ENCODE measurements at places on chromosomes 2 and 18.
A peak's percentile ranks its signal among the peaks of the same experiment; 100 is the strongest.

GRCh38 chr2:208049006-208049405, 23.7 kb upstream of the PLEKHM3 start:
- H3K4me1 ChIP-seq, result no peaks in the 10 kb centered on the region
- H3K4me3 ChIP-seq, result no peak overlapping the region
- peaks cover 7% of the 10 kb centered on the region for H3K27me3 ChIP-seq
- H3K36me3 ChIP-seq, result no peaks in the 10 kb centered on the region
- no peak overlapping the region for H3K27ac ChIP-seq

DNA sequence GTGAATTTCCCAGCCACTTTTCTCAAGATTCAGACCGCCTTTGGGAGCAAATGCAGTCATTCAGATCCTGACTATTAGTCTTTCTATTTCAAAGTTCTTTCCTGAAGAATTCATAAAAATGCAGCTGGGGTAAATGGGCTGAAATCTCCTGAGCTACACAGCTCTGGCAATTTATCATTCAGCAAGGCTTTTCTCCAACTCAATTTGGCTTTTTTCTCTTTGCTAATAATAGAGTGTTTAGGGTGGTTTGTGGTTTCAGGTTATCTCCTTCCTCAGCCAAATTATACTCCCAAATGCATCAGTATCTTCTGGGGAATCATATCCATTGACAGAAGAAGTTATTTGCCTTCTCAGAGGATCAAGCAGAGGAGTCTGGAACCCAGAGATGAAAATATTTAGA, 282.4 kb upstream of the SLC14A2 start:
- DNase-seq, result no peak
- no peak overlapping the region for H3K27ac ChIP-seq
- no peaks in the 10 kb centered on the region for H3K36me3 ChIP-seq
- no peaks in the 10 kb centered on the region for H3K4me1 ChIP-seq
- peaks cover 6% of the 10 kb centered on the region for H3K27me3 ChIP-seq

GRCh38 chr2:120885749-120886148, 150.1 kb downstream of the GLI2 start:
- H3K4me3 ChIP-seq, result no peak overlapping the region
- H3K36me3 ChIP-seq, result peaks cover 2% of the 10 kb centered on the region
- H3K27ac ChIP-seq, result no peak overlapping the region
- no peaks in the 10 kb centered on the region for H3K27me3 ChIP-seq
- DNase-seq, result no peak

- no peaks in the 10 kb centered on the region for H3K4me1 ChIP-seq
- no peaks in the 10 kb centered on the region for H3K36me3 ChIP-seq
- H3K27ac ChIP-seq, result no peak overlapping the region
- no peak overlapping the region for H3K4me3 ChIP-seq
- no peak for DNase-seq
These were observed 220.1 kb upstream of the NXPH2 start for GRCh38 chr2:139000131-139000785.

DNA sequence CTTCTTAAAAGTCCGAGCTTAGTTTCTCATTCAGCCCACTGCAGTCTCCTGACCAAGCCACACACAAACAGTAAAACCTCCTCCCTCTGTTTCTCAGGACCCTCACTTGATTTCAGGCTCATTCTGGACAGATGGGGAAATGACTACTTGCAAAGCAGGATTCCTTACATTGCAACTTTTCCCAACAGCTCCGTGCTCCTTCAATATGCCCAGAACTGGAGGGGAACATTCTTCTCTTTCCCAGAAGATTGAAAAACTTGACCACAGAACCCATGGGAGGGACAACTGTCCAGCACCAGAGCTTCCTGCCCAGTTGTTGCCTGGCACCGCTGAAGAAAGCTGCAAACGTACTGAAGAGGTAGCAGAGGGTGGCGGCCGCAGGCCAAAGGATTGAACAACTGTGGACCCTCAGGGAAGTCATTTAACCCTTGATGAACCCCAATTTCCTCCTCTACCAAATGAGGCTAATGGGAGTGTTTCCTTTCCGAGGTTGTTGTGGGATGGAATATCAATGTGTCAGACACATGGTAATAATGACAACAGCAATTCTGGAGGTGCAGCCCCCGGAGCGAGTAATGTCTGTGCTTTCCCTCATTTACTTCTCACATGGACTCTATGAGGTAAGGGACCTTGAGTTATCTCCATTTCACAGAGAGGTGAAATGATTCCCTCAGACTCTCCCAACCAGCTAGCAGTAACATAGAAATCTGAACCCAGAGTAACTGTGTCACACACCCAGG, 25.0 kb downstream of the BCL11A start:
- no peak overlapping the region for H3K27ac ChIP-seq
- H3K36me3 ChIP-seq, result no peaks in the 10 kb centered on the region
- no peak for DNase-seq

DNA sequence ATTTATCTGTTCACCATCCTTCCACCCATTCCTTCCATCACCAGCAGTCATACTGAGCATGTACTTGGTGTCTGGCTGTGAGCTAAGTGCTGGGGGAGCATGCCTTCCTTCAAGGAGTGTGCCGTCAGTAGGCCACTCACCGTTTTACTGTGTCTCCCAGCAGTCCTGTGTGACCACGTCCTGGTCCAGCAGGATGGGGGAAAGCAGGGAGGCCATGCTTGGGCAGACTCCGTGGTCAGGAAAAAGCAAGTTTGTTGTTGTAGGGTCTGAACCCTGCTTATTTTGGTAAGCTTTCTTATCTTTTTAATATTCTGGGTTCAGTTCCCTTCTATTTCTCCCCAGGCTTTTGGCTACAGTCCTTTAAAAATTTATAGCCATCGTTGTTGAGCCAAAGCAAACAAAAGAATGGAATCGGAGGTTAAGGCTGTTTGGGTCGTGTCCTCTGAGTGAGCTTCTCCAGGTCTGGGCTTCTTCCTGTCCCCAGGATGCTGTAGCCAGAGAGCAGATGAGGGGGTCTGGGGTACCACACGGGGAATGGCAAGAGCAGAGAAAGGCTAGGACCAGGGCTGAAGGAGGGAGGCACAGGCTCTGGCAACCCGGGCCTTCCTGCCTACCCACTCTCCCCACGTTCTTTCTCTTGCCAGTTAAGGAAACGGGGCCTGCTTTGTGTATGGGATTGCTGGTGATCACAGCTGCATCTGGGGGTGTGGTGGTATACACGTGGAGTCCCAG, 13.5 kb downstream of the SLC30A3 start:
- peaks cover 2% of the 10 kb centered on the region for H3K36me3 ChIP-seq
- peaks cover 2% of the 10 kb centered on the region for H3K27me3 ChIP-seq
- H3K27ac ChIP-seq, result no peak overlapping the region
- no peak for DNase-seq
- peaks cover 6% of the 10 kb centered on the region for H3K4me1 ChIP-seq
- no peak overlapping the region for H3K4me3 ChIP-seq

DNA sequence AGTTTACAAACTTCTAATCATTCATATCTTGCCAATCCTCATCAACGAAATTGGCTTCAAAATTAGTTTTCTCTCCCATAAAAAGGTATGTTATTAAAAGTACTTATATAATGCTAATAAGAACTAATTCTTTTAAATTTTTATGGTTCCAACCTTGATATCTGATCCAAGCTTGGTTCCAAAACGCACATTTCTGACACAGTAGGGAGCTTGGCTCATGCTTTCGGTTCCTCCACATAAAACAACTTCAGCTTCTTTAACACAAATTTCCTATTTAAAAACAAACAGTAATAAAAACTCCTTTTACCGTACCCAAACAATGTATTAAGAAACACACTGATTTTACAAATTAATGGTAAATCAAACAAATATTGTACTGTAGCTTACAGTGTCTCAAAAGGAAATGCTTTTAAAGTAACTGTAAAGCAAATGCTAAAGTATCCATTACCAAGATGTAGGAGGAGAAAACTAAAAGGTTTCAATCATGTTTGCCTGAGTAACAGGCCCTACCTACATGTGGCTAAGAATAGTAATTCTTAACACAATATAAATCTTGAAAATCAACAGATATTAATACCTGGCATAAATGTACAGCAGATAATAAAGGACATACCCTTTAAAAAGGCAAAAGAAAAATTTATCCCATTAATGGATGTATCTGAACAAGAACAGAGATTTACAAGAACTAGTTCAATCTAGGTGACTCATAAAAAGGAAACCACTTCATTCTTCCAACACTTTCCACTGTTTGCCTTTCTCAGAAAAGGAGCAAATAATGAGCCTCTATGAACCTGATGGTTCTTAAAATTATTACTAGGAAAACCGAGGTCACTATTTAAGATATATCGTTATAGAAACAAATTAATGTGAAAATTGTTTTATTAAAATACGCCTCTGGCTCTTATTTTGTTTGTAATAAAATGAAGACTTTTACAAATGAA, 17.5 kb downstream of the ACAA2 start:
- H3K36me3 ChIP-seq, result peaks cover 4% of the 10 kb centered on the region
- no peaks in the 10 kb centered on the region for H3K4me1 ChIP-seq
- DNase-seq, result no peak
- no peak overlapping the region for H3K4me3 ChIP-seq
- no peak overlapping the region for H3K27ac ChIP-seq

DNA sequence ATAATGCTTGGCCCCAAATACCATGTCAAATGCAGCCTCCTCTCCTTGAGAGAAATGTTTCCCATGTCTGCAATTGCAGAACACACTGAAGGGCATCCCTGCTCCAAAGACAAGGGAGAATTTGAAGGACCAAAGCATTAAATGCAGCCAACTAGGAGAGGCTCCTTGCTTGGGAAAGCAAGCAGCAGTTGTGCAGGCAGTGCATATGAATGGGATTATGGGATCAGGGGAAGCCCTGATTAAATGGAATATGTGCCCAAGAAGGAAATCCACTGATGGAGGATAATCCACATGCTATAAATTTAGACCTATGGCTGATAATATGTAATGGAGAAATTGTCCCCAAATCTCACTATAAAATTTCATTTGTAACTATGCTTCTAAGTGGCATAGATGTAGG, 116.1 kb downstream of the NCKAP5 start:
- H3K27me3 ChIP-seq, result no peaks in the 10 kb centered on the region
- H3K27ac ChIP-seq, result no peak overlapping the region
- no peak overlapping the region for H3K4me3 ChIP-seq

- no peaks in the 10 kb centered on the region for H3K4me1 ChIP-seq
- no peak overlapping the region for H3K27ac ChIP-seq
- peak; percentile 13 for DNase-seq
- peaks cover 11% of the 10 kb centered on the region for H3K27me3 ChIP-seq
- H3K36me3 ChIP-seq, result no peaks in the 10 kb centered on the region
These were observed 27.7 kb downstream of the FAM110C start for GRCh38 chr2:18402-19271.

DNA sequence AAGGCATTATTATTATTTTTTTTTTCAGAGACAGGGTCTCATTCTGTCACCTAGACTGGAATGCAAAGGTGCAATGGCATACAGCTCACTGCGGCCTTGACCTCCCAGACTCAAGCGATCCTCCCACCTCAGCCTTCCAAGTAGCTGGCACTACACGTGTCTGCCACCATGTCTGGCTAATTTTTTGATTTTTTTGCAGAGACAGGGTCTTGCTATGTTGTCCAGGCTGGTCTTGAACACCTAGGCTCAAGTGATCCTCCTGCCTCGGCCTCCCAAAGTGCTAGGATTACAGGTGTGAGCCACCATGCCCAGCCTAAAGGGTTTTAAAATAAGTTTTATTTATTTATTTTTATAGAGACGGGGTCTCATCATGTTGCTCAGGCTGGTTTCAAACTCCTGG, 45.3 kb upstream of the AP1S3 start:
- no peaks in the 10 kb centered on the region for H3K4me1 ChIP-seq
- peaks cover 79% of the 10 kb centered on the region for H3K36me3 ChIP-seq
- H3K27ac ChIP-seq, result no peak overlapping the region
- no peaks in the 10 kb centered on the region for H3K27me3 ChIP-seq
- no peak overlapping the region for H3K4me3 ChIP-seq

DNA sequence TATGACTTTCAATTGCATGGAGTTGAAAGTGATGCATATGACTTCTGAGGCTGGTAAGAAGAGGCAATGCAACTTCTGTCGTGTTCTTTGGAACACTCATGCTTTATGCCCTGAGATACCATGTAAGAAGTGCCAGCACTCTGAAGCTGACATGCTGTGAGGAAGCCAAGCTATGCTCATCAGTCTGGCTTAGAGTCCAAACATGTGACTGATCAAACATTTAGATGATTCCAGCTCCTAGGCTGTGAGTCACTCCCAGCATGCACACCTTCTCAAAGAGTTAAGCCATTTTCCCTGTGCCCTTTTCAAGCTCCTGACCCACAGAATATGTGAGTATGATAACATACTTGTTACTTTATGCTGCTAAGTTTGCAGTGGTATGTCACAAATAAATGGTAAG, 15.8 kb upstream of the VRK2 start:
- H3K36me3 ChIP-seq, result no peaks in the 10 kb centered on the region
- H3K4me3 ChIP-seq, result no peak overlapping the region
- no peak overlapping the region for H3K27ac ChIP-seq
